SW 1271 (cell line): ENCODE measurements at places on chromosomes 2 and 18.

DNA sequence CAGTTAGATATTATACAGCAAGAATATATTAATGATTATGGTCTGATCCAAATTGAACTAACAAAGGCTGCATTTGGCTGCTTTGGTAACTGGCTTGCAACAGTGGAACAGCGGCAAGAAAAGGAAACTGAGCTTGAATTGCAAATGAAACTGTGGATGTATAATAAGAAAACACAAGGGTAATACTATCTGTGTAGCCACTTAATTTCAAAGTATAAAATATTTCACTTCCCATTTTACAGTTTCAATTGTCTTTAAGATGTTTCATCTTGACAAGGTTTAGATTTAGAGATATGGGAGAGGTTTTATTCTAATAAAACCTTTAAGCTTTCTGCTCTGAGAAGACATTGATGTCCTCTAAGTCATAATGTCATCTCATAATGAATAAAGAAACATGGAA lies 23.8 kb downstream of the WDR75 start:
- no peak for DNase-seq

DNA sequence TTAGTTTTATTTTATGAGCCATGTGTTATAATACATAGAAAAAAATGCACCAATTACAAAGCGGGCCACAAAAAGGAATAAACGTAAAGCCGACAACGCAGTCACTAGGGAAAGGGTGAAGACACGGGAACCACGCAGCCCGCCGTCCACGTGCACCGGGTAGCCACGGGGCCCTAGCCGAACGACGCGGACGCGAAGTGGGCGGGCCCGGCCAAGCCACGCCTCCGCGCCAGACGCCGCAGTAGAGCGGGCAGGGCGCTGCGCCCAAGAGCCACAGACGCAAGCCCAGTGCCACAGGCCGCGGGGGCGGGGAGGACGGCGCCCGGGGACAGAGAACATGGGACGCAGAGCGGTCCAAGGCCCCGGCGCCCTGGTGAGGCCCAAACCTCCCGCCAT lies at the start of gene DUSP28:
TSS of gene DUSP28 (plus strand) at position 274 of the 396 bp plus-strand sequence. CDS start 328 bp downstream, outside the sequence.
- DNase-seq, result peak; percentile 84

DNA sequence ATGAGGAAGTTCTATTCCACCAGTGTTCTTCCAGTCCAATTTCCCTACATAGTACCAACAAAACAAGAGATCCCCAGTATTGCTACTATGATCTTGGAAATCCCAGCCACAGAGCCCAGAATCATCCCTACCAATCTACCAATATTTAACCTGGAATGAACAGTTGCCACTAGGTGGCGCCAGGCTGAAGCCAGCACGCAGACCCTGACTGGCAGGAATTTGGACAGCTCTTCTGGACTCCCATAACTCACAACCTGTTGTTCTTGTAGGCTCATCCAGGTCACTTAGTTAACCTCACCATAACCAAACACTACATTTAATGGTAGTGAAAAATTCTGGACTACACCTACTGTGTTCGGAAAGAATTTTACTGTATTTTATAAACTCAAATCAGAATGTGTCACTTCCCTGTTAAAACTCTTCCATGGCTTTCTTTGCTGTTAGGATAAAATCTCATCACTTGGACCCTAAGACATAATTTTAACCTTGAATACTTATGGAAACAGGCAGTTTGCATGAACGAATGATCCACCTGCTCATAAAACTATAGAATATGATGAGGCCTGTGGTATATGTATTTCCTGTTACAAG lies 59.8 kb upstream of the SLC38A11 start:
- peak; percentile 45 for DNase-seq

DNA sequence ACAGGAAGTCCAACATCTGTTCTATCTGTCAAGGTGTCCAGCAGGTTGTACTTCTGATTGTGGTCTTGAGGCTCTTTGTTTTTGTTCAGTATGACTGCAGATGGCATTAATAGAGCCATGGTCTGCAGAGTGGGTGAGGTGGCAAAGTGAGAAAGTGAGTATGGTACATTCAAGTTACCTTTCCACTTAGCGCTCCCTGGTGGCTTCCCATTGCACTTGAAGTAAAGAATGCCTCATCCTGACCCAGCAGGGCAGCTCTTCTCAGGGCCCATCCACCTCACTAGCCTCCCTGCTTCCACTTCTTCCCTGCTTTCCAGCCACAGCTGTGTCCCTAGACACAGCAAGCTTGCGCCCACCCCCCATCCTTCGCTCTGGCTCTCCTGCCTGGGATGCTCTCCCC lies 148.0 kb upstream of the ALPP start:
- no peak for DNase-seq

DNA sequence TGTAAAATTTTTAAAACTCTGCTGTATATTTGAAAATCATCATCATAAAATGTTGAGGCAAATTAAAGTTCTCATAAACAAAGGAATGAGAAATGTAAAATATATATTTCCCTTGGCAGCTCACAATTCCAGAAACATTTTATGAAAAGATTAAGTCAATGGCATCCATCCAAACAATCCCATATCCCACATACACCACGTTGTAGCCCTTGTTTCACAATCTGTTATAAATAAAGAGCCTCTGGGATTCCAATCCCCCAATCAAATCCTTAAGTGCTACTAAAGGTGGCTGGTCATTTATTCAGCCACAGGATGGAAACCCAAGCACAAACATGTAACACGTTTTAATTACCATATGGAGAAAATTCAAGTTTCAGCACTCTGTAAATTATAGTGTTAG lies 51.7 kb downstream of the GFPT1 start:
- no peak for DNase-seq

DNA sequence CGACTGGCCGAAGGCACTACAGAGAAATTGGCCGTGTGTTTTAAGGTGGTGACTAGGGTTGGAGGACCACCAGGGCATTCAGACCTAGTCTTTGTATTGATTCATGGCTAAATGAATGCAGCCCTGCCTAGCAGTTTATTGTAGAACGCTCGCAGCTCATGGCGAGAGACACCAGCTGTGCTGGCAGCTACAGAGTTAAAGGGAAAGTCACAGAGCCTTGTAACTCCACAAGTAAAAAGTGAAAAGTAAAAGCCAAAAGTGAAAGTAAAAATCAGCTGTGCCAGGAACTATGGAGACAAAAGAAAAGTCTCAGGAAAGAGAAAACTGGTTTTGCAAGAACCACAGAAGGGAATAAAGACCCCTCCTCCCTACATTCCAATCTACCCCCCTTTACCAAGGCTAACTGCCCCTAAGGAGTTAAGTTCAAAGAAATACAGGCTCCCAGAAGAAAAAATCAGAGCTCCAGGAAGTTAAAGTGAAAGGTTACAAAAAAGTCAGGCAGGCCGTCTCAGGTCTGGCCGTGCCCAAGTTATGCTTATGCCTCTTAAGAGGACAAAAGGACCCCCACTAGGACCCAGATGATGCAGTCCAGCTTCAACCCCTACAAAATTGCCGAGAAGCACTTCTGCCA lies 46.4 kb upstream of the SELENOI start:
- DNase-seq, result no peak

DNA sequence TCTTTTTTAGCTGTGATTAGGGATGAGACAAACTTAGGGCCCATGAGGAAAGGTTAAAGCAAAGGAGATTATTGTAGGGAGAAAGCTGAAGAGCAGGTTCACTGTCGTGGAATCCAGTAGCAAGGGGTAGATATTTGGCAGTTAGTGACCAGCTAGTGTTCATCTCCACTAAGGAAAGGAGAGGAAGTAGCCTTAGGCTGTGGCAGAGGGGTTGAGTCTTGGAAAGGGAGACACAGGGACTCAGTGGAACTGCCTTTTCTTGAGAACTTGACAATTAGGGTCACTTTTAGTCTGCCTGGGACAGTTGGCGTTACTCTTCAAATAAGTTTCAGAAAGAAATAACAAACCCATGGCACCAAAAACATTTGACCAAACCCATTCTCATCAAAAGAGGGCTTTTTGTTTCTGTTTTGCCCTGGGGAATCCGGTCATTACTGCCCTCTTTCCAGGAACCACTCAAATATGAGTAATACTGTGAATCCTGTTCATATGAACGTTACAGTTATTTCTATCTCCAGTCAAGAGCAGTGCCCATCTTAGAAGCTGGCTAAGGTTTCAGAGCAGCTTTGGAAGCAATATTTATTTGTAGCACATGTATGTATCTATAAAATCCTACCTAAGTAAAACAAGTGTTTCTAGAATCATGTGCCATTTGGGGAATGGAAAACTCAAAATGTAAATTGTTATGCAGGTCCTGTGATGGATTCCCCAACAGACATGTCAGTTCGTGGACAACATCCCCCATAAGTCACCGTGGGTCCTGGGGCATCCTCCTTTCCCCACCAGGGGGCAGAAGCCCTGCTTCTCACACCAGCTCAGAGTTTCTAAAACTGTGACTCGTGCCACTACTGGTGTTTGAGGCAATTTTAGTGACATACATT lies 77.3 kb upstream of the PHLPP1 start:
- DNase-seq, result no peak

- DNase-seq, result no peak
Observed at GRCh38 chr2:88845772-88846661, 154.5 kb downstream of the RPIA start.

DNA sequence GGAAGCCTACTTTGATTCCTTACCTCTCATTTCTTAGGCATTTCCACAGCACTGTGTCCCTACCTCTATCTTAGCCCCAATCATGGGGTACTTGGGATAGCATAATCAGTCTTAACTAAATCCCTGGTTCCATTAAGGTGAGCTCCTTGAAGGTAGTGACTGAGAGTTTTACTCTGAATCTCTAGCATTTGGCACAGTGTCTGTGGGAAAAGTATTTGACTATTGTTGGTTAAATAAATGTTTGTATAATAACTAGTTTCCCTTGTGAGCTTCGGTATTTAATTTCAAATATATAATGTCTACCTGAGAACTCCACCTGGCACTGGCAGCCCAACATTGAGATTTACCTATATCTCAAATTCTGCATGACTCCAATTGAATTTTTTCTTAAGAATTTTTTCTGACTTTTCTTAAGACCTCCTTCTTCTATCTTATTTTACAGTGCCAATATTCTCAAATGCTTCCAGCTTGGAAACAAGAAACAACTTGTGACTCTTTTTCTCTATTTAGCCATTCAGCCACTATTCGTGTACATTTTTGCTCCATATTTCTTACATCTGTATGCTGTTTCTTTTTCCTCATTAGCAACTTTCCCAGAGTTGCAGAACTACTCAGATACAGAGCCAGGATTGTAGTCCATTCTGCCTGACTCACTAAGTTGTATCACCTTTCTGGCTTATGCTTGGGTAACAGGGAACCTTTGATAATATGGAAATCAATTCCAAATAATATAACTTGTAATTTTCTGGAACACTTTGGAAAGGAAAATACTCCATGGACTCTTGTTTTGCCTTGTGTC lies 214.0 kb upstream of the NT5C1B start:
- DNase-seq, result no peak

- no peak for DNase-seq
Observed at GRCh38 chr18:44774191-44774590, 93.5 kb downstream of the SETBP1 start.
